ENCODE measurements at places on chromosomes 4 and X.

DNA sequence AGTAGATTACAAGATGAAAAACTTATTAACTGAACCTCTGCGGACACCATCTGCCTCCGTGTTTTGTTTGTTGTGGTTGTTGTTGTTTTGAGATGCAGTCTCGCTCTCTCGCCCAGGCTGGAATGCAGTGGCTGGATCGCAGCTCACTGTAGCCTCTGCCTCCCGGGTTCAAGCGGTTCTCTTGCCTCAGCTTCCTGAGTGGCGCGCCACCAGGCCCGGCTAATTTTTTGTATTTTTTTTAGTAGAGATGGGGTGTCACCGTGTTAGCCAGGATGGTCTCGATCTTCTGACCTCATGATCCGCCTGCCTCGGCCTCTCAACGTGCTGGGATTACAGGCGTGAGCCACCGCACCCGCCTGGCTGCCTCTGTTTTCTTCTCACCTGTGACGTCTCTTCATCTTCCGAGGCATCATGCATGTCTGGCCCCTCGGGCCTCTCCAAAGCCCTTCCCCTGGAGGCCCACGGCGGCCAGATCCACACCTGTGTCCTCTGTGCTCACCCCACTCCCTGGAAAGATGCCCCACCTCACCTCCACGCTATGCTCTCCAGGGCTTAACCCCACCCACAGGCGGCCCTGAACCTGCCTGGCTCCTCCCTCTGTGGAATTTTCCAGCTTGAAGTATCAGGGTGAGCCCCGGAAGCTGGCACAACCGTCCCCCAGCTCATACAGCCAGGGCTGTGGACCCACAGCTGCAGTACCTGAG lies 77.0 kb upstream of the MXD4 start:
- DNase-seq: no peak

DNA sequence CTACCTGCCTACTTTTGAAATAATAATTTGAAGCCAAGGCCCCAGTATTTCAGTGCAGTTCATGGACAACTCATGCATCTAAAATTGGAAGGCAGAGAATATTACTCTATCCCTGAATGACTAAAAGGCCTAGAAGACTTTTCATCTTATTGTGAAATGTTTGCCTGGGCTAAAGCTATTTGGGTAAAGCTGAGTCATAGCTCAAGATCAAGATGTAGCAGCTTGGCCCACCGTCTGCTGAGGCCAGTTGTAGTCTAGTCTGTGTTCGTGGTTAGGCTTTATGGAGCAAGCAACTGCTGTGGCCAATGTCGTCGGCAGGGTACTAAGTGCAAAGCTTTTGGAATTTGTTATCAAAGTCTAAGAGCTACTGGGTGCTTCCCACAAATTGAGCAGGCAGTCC lies 929.1 kb downstream of the RAB28 start:
- no peak for DNase-seq

DNA sequence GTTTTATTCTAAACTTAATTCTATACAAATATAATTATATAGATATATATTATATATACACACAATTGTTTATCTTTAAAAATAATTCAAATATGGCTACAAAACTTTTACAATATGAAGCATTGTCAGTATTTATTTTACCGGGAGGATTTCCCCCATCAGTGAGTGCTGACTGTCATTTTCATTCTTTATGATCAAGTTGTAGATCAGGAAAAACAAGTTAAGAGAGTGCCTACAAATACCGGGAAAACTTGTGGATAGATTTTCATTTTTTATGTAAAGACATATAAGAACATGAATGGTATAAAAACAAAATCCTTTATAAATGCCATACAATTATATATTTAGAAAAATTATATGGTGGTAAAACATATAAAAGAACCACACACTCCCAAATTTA lies 37.8 kb downstream of the CLCN3 start:
- no peak for DNase-seq

- no peak for DNase-seq
Measured at GRCh38 chr4:87677731-87678130, 27.7 kb downstream of the DMP1 start.

GRCh38 chr4:138643827-138644226 lies 371.8 kb upstream of the NOCT start:
- DNase-seq: no peak

GRCh38 chr4:169397762-169398161 lies 127.0 kb upstream of the SH3RF1 start:
- peak; percentile 21 for DNase-seq

GRCh38 chrX:140503714-140504351 lies 1.0 kb downstream of the SOX3 start:
- DNase-seq: no peak

DNA sequence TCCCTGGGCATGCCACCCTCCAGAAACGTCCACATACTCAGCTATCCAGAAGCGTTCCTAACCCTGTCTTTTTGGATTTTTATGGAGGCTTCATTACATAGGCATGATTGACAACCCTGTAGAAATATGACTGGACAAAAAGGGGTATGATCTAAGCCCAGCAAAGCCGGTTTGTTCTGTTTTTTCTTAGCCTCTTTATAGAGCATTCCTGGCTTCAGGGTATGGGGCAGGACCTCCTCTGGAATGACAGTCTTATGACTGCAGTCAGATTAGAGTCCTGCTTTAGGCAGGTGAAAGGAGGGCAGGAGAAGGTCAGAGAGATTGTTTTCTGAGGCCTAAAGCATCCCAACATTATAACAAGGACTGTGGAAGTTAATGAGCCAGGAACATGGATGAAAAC lies 137.4 kb downstream of the DCLK2 start:
- DNase-seq: no peak

DNA sequence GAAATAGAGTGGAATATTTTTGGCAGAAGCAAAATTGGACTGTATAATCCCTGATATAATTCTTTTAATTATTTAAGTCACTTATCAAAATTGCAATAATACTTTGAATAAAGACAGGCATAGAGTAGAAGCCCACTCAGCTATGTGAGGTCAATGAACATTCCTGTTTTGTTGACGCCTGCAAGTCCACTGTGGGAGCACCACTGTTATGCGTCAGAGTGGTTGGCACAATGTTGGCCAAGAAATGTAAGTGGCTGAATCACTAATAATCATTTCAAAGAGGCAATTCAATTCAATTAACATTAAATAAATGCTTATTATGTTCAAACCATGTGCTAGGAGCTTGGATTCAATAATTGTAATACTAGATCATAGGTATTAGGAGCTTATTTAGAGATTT lies 221.0 kb downstream of the SPCS3 start:
- DNase-seq: no peak

DNA sequence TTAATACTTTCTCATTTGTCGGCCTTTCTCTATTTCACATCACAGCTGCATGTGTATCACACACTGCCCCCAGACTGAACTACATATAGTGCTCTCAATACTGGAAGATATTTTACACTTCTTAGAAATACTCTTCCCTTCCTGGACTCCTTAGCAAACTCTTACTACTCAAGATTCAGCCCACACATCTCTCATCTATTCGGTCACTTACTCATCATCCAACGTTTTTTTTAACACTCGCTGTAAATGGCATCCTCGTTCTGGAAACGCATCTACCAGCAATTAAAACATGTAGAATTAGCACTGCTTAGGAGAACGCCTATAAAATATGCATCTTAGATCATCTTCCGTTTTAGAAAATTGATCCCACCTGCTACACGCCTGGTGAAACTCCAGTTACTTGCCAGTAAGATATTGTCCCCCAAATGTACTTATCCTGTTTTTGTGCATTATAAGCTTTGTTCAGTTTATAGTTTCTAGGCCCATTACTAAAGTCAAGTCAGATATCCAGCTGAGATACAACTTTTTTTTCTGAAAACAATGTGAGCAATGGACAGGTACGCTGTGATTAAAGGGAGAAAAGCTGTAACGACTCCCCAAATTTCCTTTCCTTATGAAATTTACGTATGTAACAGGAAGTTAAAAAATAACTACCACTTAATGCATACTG lies 1.0 kb downstream of the LRP2BP start:
- DNase-seq: no peak

Measured in NCI-H1436 treated with DMSO at 0.1 percent for 48 hours (cell line).